ENCODE measurements at places on chromosomes 13 and 19.
A peak's percentile ranks its signal among the peaks of the same experiment; 100 is the strongest.

DNA sequence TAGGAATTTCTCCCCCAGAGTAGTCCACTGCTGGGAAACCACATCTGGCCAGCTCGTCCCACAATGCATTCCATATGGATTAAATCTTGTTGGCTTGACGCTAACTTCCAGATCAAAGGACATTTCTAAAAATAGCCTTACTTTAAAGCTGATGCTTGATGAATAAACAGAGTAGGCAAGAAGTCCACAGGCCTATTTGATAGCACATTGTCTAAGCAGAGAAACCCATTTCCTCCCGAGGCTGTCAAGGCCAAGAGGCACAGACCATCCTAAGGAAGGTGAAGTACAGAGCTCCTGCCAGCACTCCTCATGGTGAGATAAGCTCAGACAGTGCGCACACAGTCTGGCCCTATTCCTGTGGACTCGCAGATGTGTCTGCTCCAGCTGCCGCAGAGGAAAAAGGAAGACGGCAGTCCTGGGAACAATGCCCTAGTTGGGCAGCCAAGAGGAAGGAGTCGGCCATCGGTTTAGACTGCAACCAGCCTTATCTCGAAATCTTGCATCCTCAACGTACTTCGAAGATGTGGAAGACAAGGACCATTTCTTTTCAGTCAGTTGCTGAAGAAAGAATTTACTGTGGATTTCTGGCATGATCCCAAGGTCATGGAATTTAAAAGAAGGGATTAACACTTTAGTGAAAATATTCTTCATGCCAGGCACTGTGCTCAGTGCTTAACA lies 156.8 kb downstream of the RGCC start:
- DNase-seq: no peak

- no peak for DNase-seq
Observed at GRCh38 chr19:10422046-10422461, 1.7 kb downstream of the PDE4A start.

DNA sequence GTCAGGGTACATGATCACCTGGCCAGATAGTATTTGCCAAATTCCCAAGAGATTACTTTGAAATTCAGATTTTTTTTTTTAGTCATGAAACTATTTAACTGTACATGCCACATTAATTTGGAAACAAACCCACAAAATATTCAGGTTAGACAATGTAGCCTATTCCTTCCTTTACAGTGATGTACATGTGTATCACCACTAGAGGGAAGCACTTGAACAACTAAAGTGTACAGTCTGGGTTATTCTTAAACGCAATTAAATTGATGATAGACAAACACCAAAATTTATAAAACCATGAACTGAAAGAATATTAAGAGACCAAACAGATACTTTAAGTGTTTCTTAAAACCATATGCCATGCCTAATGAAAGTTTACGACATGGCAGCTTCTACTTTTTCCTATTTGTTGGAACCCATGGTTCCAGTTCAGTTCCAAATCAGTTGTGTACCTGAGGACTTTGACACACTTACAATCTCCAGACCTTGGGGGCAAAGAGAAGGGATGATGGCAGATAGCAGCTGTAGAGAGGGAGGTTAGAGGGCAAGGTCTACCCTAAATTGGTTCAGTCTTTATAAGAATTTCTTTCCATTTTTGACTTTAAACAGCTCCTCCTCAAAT lies 52.8 kb downstream of the TNFSF13B start:
- peak; percentile 45 for DNase-seq

DNA sequence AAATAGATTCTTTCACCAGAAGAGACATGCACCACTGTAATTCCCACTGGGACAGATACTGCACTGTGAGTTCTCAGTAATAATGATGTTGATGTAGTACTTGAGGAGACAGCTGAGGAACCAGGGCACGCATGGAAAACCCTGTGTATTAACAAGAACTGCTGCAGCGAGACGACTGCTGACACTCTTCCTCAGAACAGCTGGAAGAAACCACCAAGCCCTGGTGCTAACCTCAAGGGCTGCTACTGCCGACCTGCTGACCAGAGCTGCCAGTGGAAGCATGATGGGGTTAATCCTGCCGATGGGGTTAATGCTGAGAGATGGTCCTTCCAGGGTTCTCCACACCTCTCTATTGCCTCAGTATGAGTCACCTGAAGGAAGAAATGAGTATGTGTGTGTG lies 45.6 kb downstream of the EDNRB start:
- DNase-seq: no peak

GRCh38 chr13:74158571-74159352 lies 24.6 kb upstream of the KLF12 start:
- DNase-seq: no peak

GRCh38 chr13:99886706-99887105 lies 84.9 kb downstream of the ZIC5 start:
- DNase-seq: no peak

GRCh38 chr19:53982611-53983010 lies 8.8 kb upstream of the CACNG6 start:
- no peak for DNase-seq

GRCh38 chr13:24605923-24606372 lies 74.3 kb upstream of the ATP12A start:
- DNase-seq: no peak

DNA sequence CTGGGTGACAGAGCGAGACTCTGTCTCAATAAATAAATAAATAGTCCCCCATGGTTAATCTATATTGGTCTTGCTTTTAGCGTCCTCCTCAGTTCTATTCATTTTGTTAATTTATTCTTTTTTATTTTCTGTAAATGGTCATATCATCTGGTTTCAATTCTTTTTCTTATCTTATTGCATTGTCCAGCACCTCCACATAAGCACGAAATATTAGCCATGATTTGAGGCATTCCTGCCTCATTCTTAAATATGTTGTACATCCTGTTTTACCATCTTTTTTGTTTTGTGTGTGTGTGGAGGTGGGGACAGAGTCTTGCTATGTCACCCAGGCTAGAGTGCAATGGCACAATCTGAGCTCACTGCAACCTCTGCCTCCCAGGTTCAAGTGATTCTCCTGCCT lies 24.6 kb upstream of the CCDC124 start:
- DNase-seq: no peak

DNA sequence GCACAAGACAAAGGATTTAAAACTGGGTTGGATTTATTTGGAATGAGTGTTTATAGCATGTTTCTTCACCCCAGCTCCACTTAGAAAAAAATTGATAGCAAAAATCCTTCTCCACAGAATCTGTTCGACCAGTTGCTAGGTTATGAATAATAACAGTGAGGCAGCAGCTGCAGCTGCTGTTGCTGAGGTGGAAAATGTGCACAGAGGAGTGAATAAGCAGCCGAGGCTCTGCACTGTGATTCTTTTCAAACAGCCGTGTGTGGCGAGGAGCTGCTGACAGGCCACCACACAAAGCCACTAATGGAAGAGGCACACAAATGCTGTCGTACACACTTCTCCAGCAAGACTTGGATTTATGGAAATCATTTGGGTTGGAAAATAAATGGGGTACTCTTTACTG lies 6.4 kb upstream of the RASL11A start:
- no peak for DNase-seq

GRCh38 chr13:65594298-65594781 lies 1635.8 kb downstream of the PCDH9 start:
- DNase-seq: no peak

GRCh38 chr13:74132776-74133656 lies 1.2 kb downstream of the KLF12 start:
- peak; percentile 2 for DNase-seq

GRCh38 chr13:96109125-96109524 lies 19.2 kb downstream of the HS6ST3 start:
- no peak for DNase-seq

DNA sequence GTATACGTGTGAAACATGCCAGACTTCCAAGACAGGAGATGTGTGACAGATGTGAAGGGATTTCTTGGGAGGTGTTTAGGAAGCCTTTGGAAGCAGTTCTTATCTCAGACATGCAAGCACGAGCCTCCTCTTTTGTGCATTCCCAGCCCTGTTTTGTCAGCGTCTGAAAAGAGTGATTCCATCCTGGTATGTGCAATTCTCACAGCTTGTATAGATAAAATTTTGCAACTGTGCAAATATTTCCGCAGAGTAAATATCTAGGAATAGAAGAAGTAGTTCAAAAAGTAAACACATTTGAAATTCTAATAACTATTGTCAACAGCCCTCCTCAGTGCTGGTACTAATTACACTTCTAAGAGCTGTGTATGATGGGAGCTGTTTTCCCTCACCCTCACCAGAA lies 72.3 kb upstream of the C1QTNF9B start:
- no peak for DNase-seq

DNA sequence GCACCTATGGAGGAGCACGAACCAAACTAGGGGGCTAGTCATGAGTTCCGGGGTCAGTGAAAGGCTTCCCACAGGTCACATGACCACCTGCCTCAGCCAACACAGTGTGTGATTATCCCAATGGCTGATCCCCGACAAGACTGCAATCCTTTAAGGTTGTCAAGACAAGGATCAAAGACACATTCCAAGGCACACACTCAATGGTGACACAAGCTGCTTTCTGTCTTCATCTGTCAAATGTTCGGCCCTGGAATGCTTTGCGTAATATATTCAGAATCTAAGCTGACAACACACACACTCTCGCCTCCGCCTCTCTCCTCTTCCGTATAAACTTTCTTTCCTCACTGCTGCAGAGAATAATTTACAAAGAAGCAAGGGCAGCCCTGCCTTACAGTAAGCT lies 11.7 kb downstream of the RANBP3 start:
- no peak for DNase-seq

- DNase-seq: no peak
Observed at GRCh38 chr19:46381346-46381745, 32.0 kb downstream of the CCDC8 start.
